Memory B cell (primary cell): ENCODE measurements at places on chromosomes 5 and 9.

DNA sequence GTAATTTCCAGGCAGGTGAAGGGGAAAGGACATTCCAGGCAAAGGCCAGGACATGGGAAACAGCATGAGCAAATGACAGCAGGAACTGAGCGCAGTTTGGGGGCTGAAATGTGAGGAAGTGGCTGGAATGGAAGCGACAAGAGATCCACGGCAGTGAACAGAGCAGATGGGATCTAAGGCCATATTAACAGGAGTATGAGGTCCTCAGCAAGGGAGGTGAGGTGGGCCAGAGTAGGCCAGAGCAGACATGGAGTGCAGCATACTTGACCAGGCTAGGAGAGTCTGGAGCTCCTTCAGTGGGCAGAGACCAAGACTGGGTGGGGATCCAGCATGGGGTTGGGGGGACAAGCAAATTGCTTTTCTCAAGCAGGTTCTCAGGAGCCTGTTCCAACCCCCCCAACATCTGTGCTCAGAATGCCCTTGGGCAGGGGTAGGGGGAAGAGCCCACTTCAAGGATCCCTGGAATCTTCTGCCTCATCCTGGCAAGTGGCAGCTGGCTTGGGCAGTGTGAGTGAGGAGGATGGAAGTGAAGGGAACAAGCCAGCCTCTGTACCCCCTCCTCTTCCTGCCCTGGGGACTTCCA is 34.5 kb downstream of the DAB2IP start:
- no peak for DNase-seq

GRCh38 chr9:91758491-91758981 is 191.5 kb downstream of the ROR2 start:
- no peak for DNase-seq

GRCh38 chr9:108484468-108484867 is 371.3 kb downstream of the ACTL7B start:
- DNase-seq, result no peak

DNA sequence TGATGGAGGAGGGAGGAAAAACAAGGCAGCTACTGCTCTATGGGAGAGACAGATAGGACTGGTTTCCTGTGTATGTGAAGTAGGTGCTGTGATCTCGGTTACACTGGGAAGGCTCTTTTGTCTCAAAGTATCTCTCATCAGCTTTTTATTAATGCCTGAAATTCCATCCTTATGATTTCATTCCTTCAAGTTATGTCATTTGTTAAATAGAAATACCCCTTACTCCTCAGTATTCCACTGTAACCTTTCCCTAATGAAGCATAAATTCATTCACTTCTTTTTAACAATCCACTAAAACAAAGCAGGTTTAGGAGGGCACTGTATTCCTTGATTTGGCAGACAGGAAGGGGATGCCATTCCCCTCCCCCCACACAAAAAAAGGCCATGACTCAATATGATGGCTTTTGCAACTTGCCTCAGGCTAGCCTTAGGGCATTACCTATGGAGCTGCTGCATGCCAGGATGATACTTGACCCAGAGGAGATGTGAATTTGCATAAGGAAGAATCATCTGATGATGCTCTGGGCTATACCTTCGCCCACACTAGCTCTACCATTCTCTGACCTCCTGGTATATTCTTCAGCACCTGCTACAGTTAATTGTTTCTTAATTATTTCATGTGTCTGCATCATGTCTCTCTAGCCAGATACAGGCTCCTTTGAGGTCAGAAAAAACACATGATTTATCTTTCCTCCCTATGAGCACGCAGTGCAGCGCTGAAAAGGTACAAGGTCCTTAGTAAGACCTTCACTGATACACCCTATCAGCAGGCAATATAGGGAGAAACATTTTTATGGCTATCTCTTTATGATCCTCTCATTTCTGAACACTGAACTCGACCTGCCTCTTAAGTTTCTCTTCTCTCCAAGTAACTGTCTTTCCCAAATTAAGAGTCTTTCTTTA is 26.3 kb downstream of the NR3C1 start:
- DNase-seq, result no peak

DNA sequence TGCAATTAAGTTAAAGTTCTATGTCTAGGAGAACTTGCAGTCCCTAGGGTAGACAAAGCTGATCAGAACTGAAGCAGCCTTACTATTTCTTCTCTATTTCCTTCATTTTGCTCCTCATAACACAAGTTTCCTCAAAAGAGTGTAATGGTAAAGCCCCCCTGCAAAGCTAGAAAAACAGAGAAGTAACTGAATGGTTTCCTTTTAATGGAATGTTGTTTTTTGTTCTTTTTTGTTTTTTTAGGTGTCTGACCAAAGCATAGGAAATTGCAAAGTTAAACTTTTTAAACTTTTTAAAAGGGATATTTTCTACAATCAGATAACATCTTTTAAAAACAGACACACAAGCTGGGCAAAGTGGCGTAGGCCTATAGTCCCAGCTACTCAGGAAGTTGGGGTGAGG is 145.7 kb downstream of the TLE1 start:
- DNase-seq, result no peak

GRCh38 chr9:77291714-77292113 is 114.4 kb downstream of the VPS13A start:
- no peak for DNase-seq

GRCh38 chr9:116350213-116350612 is 196.6 kb downstream of the PAPPA start:
- no peak for DNase-seq

DNA sequence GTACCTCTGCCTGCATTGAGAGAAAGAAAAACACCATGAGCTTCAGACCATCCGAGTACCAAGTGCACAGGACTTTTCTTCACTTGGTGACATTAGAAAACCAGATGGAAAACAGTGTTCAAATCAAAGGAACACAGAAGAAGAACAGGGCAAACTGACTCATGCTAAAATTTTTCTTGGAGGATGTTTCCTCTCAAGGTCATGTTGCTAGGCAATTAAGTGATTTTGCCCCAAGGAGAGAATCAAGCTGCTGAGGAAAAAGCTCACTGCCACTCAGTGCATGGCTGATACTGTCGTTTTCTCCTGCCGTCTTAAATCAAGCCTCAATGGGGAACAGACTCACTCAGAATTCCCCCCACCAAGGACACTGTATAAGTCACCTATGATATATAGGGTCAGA is 57.9 kb upstream of the SIMC1 start:
- DNase-seq, result no peak

DNA sequence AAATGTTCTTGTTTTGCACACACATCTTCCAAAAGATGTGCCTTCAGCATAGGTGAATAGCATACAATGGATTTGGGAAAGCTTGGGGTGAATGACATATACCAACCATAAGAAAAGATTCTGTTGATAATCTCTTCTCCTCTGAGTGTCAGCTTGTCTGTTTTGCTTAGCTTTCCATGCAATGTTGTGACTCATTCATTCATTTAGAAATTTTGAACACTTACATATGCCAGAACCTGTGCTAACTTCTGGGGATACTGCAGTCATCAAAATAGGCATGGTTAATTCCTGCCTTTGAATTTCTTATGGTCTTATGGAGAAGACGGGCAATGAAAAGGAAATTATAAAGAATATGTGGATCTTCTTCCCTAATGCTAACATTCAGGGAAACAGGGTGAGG is 14.1 kb downstream of the ADRB2 start:
- DNase-seq, result no peak

GRCh38 chr5:160926428-160926827 is 74.4 kb upstream of the ATP10B start:
- no peak for DNase-seq

DNA sequence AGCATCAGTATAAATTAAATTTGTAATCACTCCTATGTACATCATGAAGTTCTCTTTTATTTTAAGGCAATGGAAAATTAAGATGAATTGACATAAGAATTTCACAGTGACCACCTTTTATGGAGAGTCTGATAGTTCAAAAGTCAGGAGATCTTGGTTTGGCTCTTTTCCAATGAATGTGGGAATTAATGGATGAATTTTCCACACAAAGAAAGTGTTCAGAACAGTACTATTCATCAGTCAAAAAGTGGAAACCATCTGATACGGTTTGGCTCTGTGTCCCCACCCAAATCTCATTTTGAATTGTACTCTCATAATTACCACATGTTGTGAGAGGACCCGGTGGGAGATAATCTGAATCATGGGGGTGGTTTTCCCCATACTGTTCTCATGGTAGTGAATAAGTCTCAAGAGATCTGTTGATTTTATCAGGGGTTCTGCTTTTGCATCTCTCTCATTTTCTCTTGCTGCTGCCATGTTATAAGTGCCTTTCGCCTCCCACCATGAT is 24.5 kb downstream of the CCDC125 start:
- DNase-seq, result no peak

DNA sequence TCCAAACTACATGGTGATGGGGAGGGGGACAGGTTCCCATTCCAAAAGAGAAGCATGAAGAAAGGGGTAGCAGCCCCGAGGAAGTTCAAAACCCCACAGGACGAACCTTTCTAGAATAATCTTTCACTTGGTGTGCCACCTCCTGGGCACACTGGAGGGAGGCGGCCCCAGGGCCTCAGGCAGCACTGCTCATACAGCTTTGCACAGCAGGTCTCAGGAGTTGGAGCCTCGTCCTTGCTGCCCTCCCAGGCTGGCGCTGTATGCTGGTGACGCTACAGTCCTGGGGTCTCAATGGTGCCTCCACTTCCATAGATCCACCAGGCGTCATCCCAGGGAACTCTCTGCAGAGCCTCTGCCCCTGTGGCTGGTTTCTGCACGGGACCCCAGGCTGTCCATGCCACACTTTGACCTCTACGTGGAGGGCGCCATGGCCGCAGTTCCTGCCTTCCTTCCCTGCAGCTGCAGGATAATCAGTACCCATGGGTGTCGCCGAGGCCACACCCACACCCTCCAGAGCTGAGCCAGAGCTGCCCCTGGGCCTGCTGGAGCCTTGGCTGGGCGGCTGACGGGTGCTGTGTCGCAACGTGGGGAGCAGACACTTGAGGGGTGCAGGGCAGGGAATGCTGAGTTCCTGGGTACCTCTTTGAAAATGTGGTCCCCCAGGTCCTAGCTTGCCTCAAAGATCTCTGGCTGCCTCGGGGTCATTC is 95.3 kb downstream of the COL5A1 start:
- DNase-seq, result no peak

- DNase-seq, result no peak
Measured at GRCh38 chr9:87498046-87498810, 561 bp downstream of the DAPK1 start.

DNA sequence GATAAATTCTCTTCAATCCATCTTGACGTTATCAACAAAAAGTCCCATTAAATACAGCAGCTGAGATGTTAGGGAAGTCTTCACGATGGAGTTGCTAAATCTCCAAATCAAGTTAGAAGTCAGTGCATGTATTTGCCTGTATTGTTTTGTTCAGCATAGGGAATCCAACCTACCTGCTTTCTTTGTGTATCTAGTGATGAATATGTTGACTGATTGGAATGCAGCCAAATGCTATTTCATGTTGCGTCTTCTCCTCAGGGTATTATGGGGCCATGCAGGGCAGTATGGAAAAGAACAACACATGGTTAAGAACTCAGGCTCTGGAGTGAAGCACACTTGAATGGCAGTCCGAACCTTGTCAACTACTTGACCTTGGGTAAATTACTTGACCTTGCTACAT is 529.5 kb upstream of the ZNF462 start:
- no peak for DNase-seq
